ENCODE measurements at places on chromosomes 11 and 22.

DNA sequence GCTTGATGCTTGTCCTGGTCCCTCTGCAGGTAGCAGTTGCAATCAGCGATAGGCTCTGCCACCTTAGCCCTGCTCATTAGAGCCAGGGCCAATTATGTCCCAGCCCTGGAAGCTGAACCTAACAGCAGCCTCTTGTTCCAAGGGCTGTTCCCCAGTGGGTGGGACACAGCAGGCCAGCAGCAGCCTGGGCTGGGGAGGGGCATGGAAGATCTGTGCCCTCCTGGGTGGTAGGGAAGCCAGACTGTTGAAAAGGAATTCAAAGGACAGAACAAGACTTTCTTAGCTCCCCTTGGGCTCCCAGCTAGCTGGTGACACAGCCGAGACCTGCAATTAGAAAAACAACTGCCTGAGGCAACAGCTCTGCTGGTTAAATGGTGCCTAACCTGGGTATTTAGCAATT lies 17.4 kb downstream of the DRD2 start:
- no peak for DNase-seq

GRCh38 chr11:74311352-74311926 lies at the start of gene P4HA3:
P4HA3 (minus strand) TSS chr11:74311640; CDS start chr11:74311611, 29 bp downstream.
- DNase-seq: no peak

- no peak for DNase-seq
These were observed 16.0 kb upstream of the MIF start for GRCh38 chr22:23878219-23878618.

GRCh38 chr11:28448186-28448585 lies 340.0 kb downstream of the METTL15 start:
- DNase-seq: no peak

Data from HAP-1 (cell line).